ENCODE measurements at places on chromosomes 13 and 19.

DNA sequence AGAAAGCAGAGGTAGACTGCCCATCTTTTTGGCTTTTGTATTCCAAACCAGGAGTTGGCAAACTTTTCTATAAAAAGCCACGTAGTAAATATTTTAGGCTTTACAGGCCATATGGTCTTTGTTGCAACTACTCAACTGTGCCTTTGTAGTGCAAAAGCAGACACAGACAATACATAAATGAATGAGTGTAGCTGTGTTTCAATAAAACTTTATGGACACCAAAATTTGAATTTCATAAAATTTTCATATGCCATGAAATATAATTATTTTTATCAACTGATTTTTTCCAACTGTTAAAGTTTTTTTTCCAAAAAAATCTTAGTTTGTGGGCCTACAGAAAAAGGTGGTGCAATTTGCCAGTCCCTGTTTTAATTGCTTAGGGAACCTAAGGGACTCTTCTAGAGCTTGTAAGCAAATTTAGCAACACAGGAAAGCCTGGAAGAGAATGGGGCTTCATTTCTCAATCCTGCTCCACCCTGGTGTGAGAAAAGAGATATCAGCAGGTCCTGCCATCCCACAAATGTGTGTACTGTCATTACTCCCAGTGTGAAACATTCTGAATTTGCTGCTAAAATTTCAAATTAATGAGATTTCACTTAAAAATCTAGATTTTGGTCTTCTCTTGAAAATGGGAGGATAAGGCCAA lies 194.2 kb downstream of the RGCC start:
- DNase-seq: no peak

DNA sequence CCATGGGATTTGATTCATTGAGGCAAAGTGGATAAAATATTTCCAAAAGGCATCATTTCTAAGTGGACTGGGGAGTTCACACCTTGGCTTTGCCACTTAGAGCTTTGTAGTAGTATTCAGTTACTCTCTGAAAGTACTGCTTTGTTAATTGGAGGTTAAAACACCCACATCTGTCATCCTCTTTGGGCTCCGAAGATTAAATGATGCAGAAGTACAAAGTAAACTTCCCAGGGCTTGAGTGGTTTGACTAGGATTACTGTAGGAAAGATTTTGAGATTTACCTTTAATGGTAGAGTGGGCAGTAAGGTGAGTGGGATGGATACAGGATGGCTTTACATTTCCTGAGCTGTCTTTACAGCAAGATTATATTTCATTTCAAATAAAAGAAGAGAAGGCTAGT lies 42.4 kb downstream of the WASF3 start:
- DNase-seq: no peak

- DNase-seq: no peak
Measured at GRCh38 chr19:18473003-18473705, 35.2 kb upstream of the ISYNA1 start.

DNA sequence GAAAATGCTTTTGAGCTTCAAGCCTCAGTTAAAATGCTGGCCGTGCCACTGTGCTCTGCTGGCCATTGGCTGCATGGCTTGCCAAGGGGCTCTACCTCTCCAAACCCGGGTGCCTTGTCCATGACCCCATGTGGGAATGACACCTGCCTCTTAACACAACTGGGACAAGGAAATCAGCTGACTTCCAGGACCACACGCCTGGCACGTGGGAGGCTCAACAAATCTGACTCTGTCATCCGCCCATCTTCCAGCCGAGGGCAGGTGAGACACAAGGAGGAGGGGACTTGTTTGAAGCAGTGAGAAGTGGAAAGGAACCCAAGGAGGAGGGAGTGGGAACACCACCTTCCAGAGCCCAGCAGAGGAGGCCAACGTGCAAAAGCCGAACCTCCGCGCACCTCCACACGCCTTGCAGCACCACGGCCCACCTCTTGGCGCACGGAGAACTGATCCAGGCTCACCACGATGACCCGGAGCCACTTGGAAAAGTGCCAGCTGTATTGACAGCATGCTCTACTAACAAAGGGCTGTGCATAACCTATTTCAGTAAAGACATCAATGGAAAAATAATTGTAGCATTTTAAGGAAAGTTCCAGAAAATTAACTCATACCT lies 38.3 kb downstream of the COL4A1 start:
- DNase-seq: no peak

GRCh38 chr13:87080100-87080779 lies 590.9 kb upstream of the SLITRK5 start:
- DNase-seq: no peak
